Fibroblast of the aortic adventitia (primary cell): ENCODE measurements at places on chromosomes 4 and X. TPM values are rescaled to one million over a fixed set of nuclear protein-coding genes. Genes with fewer than 3 reads are reported as not detected.

Gene LDB2
- 46.6 and 85.9 TPM in 2 replicates for total RNA-seq

Gene GAGE13
- total RNA-seq = not detected in 2 replicates

Gene LONRF3
- 1.5 TPM in 1 of 2 replicates, not detected in the other for total RNA-seq

Gene GPC3
- total RNA-seq = 16.4 TPM in 1 of 2 replicates, not detected in the other

Gene FAM47E
- 0.18 TPM in 1 of 2 replicates, not detected in the other for total RNA-seq

Gene POLR2B
- 94.2 and 97.0 TPM in 2 replicates for total RNA-seq

Gene FBXL5
- total RNA-seq = 107 and 129 TPM in 2 replicates

Gene GATB
- total RNA-seq = 17.2 and 18.3 TPM in 2 replicates

Gene C4orf36
- 0.81 TPM in 1 of 2 replicates, not detected in the other for total RNA-seq

Gene TGIF2LX
- not detected in 2 replicates for total RNA-seq

Gene PWWP3B
- total RNA-seq = 8.1 TPM in 1 of 2 replicates, not detected in the other

Gene SYTL4
- 5.1 and 38.7 TPM in 2 replicates for total RNA-seq

Gene CCDC120
- 0.90 and 1.2 TPM in 2 replicates for total RNA-seq

Gene MAGEB17
- total RNA-seq = not detected in 2 replicates

Gene RAB41
- total RNA-seq = not detected in 2 replicates

Gene WFS1
- 9.7 and 14.3 TPM in 2 replicates for total RNA-seq

Gene PAGE1
- total RNA-seq = not detected in 2 replicates

Gene CXorf38
- total RNA-seq = 2.8 and 10.0 TPM in 2 replicates

Gene PNMA5
- not detected in 2 replicates for total RNA-seq

Gene BEX4
- total RNA-seq = 7.9 and 15.6 TPM in 2 replicates

Gene CTAG2
- not detected in 2 replicates for total RNA-seq

Gene MAP7D2
- total RNA-seq = 0.18 and 1.2 TPM in 2 replicates

Gene C4orf46
- 4.3 and 63.4 TPM in 2 replicates for total RNA-seq

Gene CSN3
- not detected in 2 replicates for total RNA-seq

Gene USP51
- 2.2 and 3.8 TPM in 2 replicates for total RNA-seq

Gene SMIM10
- 5.0 and 6.6 TPM in 2 replicates for total RNA-seq

Gene UGT2B15
- not detected in 2 replicates for total RNA-seq

Gene SLC38A5
- total RNA-seq = 10.2 and 97.0 TPM in 2 replicates

Gene AVPR2
- total RNA-seq = not detected in 2 replicates

Gene ASB12
- total RNA-seq = not detected in 2 replicates

Gene MED28
- total RNA-seq = 10.0 and 11.4 TPM in 2 replicates

Gene CLCN3
- 38.3 and 50.6 TPM in 2 replicates for total RNA-seq

Gene ADGRG4
- not detected in 2 replicates for total RNA-seq

Gene KLF8
- total RNA-seq = 0.90 and 1.8 TPM in 2 replicates

Gene HTN1
- total RNA-seq = not detected in 2 replicates

Gene ITIH6
- not detected in 2 replicates for total RNA-seq

Gene CAPN6
- total RNA-seq = not detected in 2 replicates

Gene SH3RF1
- 47.5 and 57.8 TPM in 2 replicates for total RNA-seq

Gene ZNF718
- 4.5 and 9.6 TPM in 2 replicates for total RNA-seq

Gene TLR2
- total RNA-seq = not detected in 2 replicates

Gene ARHGAP6
- 16.9 and 20.9 TPM in 2 replicates for total RNA-seq

Gene NKX6-1
- total RNA-seq = 0.18 TPM in 1 of 2 replicates, not detected in the other

Gene MTMR8
- 0.27 and 4.8 TPM in 2 replicates for total RNA-seq

Gene GYG2
- total RNA-seq = 1.1 and 4.3 TPM in 2 replicates

Gene IGFBP7
- 263 and 2,449 TPM in 2 replicates for total RNA-seq

Gene THAP6
- total RNA-seq = 22.0 and 44.6 TPM in 2 replicates

Gene PABPC5
- total RNA-seq = 1.8 and 8.1 TPM in 2 replicates

Gene GPC4
- total RNA-seq = 0.54 and 2.8 TPM in 2 replicates

Gene ANK2
- total RNA-seq = 190 and 200 TPM in 2 replicates
